Uterus (tissue), 4 donors: ENCODE measurements at places on chromosomes 3 and 15.

DNA sequence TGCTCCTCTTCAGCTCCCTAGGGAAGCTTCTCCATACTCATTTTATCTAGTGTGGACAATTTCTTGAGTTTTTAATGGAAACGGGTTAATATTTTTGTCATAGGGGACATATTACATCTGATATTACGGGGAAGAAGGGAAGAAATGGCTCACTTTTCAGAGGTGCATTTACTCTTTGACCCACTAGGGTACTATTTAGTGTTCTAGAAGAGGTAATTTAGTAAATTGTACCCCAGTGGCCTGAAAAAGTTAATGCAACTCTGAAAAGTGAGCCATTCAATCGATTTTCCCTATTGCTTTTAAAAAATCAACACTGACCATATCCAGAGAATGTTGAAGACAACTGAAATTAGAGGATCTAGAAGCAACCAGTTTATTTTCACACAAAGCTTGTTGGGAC is 71.2 kb downstream of the MAP2K5 start:
- DNase-seq: no peak

DNA sequence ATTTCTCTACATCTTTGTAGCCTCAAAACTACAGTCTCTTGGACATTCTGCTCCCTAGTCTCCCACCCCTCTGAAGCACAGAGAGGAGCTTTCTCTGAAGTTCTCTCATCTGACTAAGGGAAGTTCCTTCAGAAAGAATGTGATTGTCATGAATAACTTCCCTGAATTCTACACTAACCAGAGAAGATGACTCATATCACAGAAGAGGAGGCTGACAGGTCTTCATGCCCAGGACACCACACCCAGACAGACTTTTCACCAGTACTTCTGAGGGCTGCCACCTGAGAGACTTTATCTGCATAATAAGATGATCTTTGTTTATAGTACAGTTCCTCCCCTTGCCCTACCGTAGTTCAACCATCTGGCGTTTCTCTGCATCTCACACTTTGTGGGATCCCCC is 52.8 kb downstream of the CDIN1 start:
- DNase-seq: no peak

GRCh38 chr15:45417303-45417950 is 39.1 kb upstream of the GATM start:
- no peak for DNase-seq

- DNase-seq: peak; percentile 72
Measured at GRCh38 chr15:77420610-77421369, at the start of gene HMG20A. HMG20A (plus strand) TSS chr15:77420888; CDS start chr15:77458408, 37,520 bp downstream.

DNA sequence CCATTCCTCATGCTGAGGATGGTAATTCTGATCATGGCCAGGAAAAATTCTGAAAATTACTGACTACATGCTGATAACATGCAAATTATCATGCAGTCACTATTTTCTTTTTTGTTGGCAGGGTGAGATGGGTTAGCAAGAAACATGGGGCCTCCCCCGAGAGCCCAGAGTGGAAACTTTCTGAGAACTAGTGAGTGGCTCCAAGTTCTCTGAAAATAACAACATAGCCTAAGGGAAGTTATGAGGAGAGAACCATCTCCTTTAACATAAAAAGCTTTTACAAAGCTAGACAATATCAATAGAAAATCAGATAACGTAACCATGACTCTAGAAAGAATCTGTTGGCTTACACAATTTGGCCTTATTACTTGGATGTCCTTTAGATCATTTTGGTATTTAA is 254.2 kb downstream of the PLOD2 start:
- DNase-seq: no peak

- DNase-seq: no peak
Measured at GRCh38 chr15:57184502-57184901, 191.8 kb upstream of the CGNL1 start.

DNA sequence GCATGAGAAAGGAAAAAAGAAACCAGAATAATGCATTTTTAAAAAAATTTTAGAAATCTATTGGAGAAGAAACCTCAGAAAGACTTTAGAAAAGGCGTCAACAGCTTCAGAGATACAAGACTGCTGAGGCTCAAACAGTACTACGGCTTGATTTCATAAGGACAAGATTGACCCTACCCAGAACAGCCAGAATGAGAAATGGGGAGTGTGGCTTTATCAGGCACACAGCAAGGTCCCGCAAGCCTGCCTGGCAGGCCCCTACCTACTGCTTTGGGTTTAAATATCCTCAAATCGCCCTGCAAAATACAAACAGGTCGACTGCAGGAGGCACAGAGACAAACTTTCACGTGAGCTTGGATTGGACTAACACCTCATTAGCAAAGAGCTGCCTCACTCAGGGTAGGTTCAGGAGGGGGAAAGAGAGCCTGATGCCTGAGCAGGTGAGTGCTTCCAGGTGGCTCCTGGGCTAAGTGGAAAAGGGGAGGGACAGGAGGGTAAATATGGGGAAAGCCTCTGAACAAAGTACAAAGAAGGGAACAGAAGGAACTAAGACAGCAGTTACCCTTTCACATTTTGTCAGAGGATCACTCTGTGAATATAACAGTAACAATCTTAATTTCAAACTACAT is 87.5 kb downstream of the RORA start:
- no peak for DNase-seq

DNA sequence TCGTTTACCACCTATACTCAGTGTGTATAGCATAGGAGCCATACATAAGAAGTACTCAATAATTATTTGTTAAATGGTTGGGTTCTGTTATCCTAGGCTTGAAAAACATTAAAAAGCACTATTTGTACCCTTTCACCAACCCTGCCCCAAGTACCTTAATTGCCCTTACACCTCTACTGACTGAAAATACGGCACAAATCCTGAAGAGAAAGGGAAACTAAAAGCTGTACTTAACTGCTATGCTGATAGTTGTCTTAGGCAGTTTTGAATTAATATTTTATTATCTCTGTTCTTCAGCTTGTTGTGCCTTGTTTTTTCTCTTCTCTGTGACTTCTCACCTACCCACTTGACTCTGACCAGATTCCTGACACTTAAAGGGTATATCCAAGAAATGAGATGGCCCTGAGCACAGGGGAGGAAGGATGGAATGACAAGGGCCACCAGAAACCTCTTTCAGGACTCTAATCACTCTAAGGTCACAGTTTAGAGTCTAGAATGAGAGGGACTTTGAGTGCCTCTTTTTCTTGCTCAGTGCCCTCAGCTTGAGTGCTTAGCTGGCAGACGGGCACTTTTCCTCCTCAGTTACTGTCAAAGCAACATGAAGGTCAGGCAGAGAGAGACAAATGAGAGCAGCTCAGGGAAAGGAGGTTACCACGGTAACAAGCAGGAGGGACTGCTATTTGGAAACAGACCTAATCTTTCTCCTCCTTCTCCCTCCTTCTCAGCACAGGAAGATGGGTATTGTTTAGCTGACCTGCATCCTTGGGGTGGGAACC is 136.5 kb downstream of the ZNF609 start:
- DNase-seq: no peak

GRCh38 chr3:85560088-85560785 is 601.4 kb downstream of the CADM2 start:
- DNase-seq: no peak

DNA sequence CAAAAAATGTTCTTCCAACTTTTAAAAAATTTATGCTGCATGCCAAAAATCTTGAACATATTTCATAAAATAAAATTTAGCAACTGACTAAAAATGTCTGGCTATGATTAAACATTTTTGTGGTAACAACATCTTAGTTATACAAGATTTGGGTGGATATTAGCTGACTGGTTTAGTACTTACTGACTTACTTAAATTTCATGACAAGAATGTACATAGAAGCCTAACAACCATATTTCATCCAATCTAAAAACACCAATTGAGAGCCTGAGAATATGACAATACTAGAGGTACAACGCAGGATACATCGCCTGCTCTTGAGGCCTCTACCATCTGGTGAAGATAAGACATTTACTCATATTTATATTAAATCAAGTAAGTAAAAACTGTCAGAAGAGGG is 34.6 kb downstream of the GNB4 start:
- no peak for DNase-seq

DNA sequence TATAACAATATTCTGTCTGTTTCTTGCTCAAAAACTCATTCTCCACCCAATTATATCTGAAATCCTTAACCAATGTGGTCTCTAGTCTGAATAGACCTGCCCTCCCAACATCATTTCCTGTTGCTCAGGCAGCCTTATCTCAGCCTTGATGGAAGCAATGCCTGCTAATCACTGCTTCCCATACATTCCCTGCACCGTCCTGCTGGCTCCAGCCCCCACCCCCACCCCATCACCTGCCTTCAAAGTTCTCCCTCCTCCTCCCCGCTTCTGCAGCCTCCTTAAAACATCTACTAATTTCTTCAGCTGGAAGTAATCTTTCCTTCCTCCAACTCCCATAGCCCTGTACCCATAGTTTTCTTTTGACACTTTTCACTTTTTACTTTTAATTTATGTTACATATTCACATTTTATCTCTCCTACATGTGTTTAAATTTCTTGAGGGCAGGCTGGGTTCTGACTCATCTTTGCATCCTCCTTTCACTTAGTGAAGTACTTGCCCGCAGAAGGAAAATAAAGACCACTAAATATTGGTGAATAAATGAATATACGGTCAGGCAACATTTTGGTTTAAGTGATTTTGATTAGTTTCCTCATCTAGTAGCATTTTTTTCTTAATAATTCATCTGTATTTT is 98.2 kb downstream of the MEIS2 start:
- no peak for DNase-seq

GRCh38 chr3:127953091-127954035 is 38.3 kb downstream of the KBTBD12 start:
- no peak for DNase-seq

DNA sequence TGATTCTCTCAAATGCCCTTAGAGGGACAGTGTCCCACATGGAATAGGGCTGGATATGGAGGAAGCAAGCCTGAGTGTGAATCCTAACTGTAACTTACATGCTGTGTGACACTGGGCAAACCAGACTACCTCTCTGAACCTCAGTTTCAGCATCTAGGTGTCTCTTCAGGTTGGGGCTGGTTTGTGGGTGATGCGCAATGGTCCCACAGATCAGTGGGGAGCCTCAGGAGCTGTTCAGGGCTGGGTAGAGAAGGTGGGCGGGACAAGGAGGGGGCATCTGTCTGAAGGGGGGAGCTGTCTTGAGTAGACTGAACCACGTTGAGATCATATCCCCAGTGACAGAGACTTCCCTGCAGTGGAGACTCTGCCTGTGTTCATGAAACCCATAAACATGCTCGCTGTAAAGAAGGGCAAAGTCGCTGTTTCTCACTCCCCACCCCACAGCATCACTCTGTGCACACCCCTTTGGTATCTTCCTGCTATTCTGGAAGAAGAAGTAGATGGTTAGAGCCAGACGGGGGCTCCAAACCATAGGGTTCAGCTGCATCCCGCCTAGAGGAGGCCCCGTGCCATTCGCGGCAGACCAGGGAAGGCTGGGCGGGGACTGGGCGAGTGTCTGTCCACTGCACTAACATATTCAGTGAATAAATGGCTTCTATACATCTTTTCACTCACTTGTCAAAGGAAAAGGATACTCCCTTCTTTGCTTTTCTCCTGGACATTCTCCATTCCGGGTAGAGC is 28.4 kb downstream of the SRPRB start:
- DNase-seq: no peak

GRCh38 chr3:141076797-141077571 is 25.8 kb downstream of the SPSB4 start:
- DNase-seq: peak; percentile 64
